ENCODE measurements at places on chromosomes 7 and 10. TPM values are rescaled to one million over a fixed set of nuclear protein-coding genes. Genes with fewer than 3 reads are reported as not detected.

GRCh38 chr7:39086638-39087360, 109.1 kb downstream of the POU6F2 start:
- DNase-seq: no peak

Gene CCDC172
- total RNA-seq: not detected

DNA sequence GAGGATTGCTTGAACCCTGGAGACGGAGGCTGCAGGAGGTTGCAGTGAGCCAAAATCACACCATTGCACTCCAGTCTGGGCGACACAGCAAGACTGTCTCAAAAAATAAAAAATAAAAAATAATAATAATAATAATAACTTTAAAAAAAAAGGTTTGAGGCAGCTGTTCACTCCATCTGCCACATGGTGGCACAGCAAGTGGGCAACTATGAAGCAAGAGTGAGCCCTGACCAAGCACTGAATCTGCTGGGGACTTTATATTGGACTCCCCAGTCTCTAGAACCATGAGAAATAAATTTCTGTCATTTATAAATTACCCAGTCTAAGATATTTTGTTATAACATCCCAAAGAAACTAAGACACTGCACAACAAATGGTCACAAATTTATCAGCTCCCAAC, 14.6 kb upstream of the BRI3 start:
- DNase-seq: peak; percentile 54

Gene FGFR2
- 0.42 TPM for total RNA-seq

- DNase-seq: no peak
Observed at GRCh38 chr10:62154231-62154630, 114.4 kb downstream of the RTKN2 start.

- no peak for DNase-seq
Observed at GRCh38 chr10:53111529-53111928, 338.9 kb upstream of the MBL2 start.

DNA sequence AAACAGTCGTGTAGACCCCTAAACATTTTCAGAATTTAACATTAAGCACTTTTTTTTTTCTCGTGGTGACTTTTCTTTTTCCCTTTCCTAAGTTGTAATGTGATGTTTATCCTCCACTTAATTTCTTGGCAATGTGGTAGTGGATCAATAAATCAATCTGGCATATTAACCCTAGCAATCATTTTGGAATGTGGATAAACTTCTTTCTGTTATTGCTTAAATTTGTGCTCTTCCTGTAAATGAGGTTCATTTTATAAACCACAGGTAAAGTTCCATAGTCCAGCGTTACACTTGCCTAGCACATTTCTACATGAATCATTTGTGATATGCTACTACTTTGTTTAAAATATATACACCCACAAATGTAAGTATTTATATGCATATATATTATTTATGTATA, 247.4 kb upstream of the ETV1 start:
- DNase-seq: no peak

Gene SMO
- total RNA-seq: 5.8 TPM

DNA sequence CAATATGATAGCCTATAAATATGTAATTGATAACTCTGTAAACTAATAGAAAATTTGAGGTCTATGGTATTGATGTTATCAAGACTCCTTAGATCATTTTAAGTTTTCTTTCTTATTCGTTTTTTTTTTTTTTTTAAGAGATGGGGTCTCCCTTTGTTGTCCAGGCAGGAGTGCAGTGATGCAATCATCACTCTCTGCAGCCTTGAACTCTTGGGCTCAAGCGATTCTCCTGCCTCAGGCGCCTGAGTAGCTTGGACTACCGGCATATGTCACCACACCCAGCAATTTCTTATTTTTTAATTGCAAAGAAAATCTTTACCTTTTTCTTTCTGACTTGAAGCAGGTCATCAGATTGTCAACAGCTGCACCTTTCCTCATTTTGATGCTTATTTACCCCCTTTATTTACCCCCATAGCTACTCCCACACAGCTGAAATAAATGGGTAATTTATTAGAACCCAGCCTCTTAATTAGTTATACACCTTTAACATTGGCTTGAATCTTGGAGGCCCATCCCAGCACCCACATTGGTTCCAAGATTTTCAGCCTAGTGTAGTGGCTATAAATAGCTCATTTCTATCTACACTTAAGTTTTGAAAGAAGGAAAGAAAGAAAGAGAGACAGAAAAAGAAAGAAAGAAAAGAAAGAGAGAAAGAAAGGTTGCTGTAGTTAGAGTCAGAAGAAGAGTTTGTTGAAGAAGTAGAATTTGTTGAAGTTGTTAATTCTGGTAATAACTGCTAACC, 38.3 kb downstream of the ARL4A start:
- no peak for DNase-seq

GRCh38 chr7:33910756-33911155, 5.4 kb downstream of the BMPER start:
- DNase-seq: no peak

Gene CHN2
- total RNA-seq: 6.5 TPM

Gene ATOH7
- not detected for total RNA-seq

- no peak for DNase-seq
Observed at GRCh38 chr10:7090529-7090928, 320.3 kb downstream of the SFMBT2 start.

Gene SUGCT
- total RNA-seq: 1.0 TPM

Gene PPIF
- total RNA-seq: 23.8 TPM

- no peak for DNase-seq
Observed at GRCh38 chr10:116247691-116248090, 25.3 kb downstream of the GFRA1 start.

DNA sequence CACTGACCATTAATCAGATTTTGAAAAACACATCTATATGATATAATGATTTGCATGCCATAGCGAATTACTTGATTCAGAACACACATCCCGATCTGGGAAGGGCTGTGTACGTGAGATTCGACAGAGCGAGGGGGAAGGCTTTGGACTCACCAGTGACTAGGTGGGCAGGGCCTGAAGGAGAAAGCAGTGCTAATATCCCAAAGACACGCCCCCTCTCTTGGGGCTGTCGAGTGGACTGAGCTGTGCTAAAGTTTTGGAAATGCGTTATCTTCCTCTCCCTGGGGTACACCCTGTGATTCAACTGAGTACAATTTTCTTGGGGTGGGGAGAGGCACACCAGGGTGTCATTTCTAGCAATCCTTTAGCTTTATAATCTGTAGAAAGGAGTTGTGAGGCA, 1.8 kb downstream of the LRRC17 start:
- DNase-seq: no peak

GRCh38 chr7:44994877-44995554, 5.0 kb upstream of the CCM2 start:
- peak; percentile 77 for DNase-seq

- peak; percentile 41 for DNase-seq
Observed at GRCh38 chr10:97685395-97685958, 1.6 kb downstream of the AVPI1 start.

Gene WDFY4
- total RNA-seq: 2.1 TPM

Gene POR
- 102 TPM for total RNA-seq

- DNase-seq: no peak
Observed at GRCh38 chr10:52533986-52534385, 219.9 kb downstream of the DKK1 start.

GRCh38 chr7:76220185-76221057, 18.7 kb downstream of the SRRM3 start:
- DNase-seq: peak; percentile 42

DNA sequence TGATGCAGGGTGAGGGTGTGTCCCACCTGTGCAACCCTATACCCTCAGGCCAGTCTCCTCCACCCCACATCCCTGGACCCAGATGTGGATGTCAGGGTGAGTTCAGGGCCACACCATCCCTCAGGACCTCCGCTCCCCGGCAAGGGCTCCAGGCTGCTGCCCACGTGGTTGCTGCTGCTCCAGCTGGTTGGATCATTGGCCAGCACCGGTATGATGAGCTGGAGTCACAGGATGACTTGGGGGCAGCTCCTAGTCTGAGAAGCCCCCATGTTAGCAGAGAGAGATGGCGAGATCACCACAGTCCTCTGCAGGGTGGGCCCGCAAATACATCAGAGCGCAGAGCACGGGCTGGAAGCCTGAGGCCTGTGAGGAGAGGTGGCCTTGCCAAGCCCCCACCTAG, 103.3 kb upstream of the GDF10 start:
- no peak for DNase-seq

- DNase-seq: peak; percentile 44
Observed at GRCh38 chr7:21944616-21945453, 864 bp downstream of the CDCA7L start.

DNA sequence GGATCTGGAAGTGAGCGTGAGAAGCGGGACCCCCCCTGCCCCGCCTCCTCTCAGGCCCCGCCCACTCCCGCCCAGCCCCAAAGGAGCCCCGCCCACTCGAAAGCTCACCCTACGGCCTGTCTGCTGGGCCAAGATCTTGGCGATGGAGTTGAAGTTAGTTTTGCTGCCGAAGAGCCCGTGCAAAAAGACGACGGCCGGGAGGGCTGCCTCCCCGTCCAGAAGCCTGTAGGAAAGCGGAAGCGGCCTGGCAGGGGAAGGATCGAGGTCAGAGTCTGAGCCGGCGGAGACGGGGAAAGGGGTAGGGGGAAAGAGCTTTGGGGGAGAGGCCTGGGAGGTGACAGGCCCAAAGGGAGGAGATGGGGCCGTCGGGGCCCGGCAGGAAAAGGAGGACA, 386 bp downstream of the ABHD11 start:
- peak; percentile 58 for DNase-seq

DNA sequence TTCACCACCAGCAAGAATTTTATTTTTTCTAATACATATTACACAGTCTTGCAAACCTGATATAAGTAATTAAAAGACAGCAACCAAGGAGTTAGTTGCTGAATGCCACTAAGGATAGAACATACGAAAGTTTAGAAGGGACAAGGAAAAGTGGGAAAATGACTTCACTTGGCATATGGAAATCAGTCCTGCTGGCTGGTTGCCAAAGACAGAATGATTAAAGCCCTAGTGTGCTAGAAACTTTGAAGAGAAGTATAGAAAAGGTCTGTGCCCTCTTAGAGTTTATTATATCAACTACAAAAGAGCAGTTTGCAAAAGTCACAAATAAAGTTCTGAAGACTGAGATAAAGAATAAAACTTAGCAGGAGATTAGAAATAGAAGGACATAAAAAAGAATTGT, 5.8 kb upstream of the YAE1 start:
- DNase-seq: peak; percentile 29

GRCh38 chr7:139232904-139233303, 1.9 kb downstream of the UBN2 start:
- DNase-seq: peak; percentile 25

GRCh38 chr7:143227806-143228205, 6.0 kb downstream of the TAS2R40 start:
- DNase-seq: no peak

- peak; percentile 52 for DNase-seq
Observed at GRCh38 chr10:97683556-97684367, 3.3 kb downstream of the AVPI1 start.

DNA sequence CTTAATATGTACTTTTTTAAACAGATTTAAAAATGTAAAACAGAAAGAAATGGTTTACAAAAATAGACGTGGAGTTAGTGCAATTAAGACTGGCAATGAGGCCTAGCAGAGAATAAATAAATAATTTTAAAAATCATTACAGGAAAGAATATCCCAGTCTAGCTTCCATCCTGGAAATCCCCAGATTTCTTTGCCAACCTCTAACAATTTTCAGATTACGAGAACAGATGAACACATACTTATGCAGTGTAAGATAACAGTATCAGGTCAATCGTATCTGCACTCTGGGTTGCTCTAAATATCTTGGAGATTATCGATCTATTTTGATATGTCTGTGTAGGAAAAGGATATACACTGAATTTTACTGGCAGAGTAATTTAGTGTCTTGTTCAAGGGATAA, 210.5 kb downstream of the SEMA3A start:
- peak; percentile 30 for DNase-seq

Gene GRM3
- not detected for total RNA-seq

DNA sequence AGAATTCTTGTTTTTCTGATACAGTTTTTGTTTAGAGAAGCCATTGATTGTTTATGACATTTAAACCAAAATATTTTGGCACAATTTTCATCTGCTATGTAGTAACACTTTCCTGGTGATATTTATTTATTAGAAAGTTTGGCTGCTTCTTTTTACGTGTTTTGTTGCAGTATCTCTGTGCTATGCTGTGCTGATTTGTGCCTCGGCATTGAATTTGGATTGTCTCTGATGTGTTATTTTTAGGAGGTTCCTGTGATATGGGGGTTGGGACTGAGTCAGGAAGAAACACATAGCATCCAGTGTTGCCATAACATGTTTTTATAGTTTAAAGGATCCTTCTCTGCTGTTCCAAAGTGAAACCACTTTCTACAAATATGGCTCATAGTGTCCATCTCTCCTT, 1197.7 kb upstream of the LRRN3 start:
- no peak for DNase-seq

Gene CALHM1
- total RNA-seq: not detected
